ENCODE measurements at places on chromosomes 13 and 19. TPM values are rescaled to one million over a fixed set of nuclear protein-coding genes. Genes with fewer than 3 reads are reported as not detected.

Gene RANBP3
- total RNA-seq = 76.1 TPM

Gene BST2
- total RNA-seq = 38.2 TPM

Gene IFNL1
- not detected for total RNA-seq

Gene GJA3
- total RNA-seq = 0.96 TPM

Gene FEM1A
- 21.4 TPM for total RNA-seq

Gene MEF2B
- total RNA-seq = 0.13 TPM

Gene ZNF441
- total RNA-seq = 5.1 TPM

Gene UPF3A
- 30.7 TPM for total RNA-seq

Gene MCEMP1
- not detected for total RNA-seq

Gene ZNF835
- total RNA-seq = 7.7 TPM

Gene ZNF181
- total RNA-seq = 21.1 TPM

Gene ZNF845
- 6.6 TPM for total RNA-seq

Gene TNFAIP8L1
- 1.2 TPM for total RNA-seq

Gene FBXO27
- total RNA-seq = 3.0 TPM

Gene LRP3
- total RNA-seq = 54.8 TPM

Gene CLIP3
- 4.6 TPM for total RNA-seq

Gene ATXN8OS
- total RNA-seq = not detected

Gene PSG6
- not detected for total RNA-seq

Gene NLRP12
- total RNA-seq = not detected

Gene SIGLEC7
- total RNA-seq = not detected

Gene CEACAM5
- not detected for total RNA-seq

Gene PCDH20
- total RNA-seq = 0.75 TPM

Gene SIAH3
- 0.34 TPM for total RNA-seq

Gene ZNF723
- total RNA-seq = not detected

Gene RFPL4A
- total RNA-seq = not detected

Gene LILRB1
- not detected for total RNA-seq

Gene GIPR
- total RNA-seq = 0.46 TPM

Gene ZNF208
- total RNA-seq = 0.41 TPM

Gene ARRDC2
- 12.5 TPM for total RNA-seq

Gene KLK3
- total RNA-seq = not detected

Gene CCDC194
- total RNA-seq = not detected

Gene PRODH2
- total RNA-seq = not detected

Gene SMIM44
- 0.62 TPM for total RNA-seq

Gene DACT3
- total RNA-seq = 0.14 TPM

Gene OR7D4
- total RNA-seq = not detected

Gene ZBTB32
- not detected for total RNA-seq

All from kidney epithelial cell (primary cell).